CD14-positive monocyte (primary cell): ENCODE measurements at places on chromosomes 3 and 15. TPM values are rescaled to one million over a fixed set of nuclear protein-coding genes. Genes with fewer than 3 reads are reported as not detected.

Gene PLA2G4B
- polyA plus RNA-seq: 25.1 and 32.1 TPM in 2 replicates

Gene ECE2
- not detected for polyA plus RNA-seq

Gene WDR72
- polyA plus RNA-seq: not detected in 2 replicates

Gene C3orf20
- polyA plus RNA-seq: 0.05 and 0.11 TPM in 2 replicates

Gene SLC22A14
- 0.08 and 0.45 TPM in 2 replicates for polyA plus RNA-seq

Gene ARPIN
- polyA plus RNA-seq: 9.7 TPM

Gene PTX3
- polyA plus RNA-seq: 10.5 TPM

- peak; percentile 76 for DNase-seq
- peak overlapping the region; percentile 88 for H3K27ac ChIP-seq
- peak overlapping the region; percentile 29 for H3K4me3 ChIP-seq
These were observed 266.9 kb upstream of the STT3B start for GRCh38 chr3:31265646-31266428.

- no peaks in the 10 kb centered on the region for H3K4me1 ChIP-seq
- no peak overlapping the region for H3K4me3 ChIP-seq
- H3K27ac ChIP-seq: no peak overlapping the region
- DNase-seq: no peak
- H3K27me3 ChIP-seq: no peaks in the 10 kb centered on the region
- H3K36me3 ChIP-seq: no peaks in the 10 kb centered on the region
These were observed 89.9 kb downstream of the LRTM1 start for GRCh38 chr3:54837964-54838363.

GRCh38 chr15:42732095-42732827 is 4.7 kb downstream of the CDAN1 start:
- no peak for DNase-seq
- H3K4me3 ChIP-seq: no peak overlapping the region
- no peaks in the 10 kb centered on the region for H3K27me3 ChIP-seq
- H3K4me1 ChIP-seq: peaks cover 14% of the 10 kb centered on the region
- no peak overlapping the region for H3K27ac ChIP-seq
- peaks cover 71% of the 10 kb centered on the region for H3K36me3 ChIP-seq

DNA sequence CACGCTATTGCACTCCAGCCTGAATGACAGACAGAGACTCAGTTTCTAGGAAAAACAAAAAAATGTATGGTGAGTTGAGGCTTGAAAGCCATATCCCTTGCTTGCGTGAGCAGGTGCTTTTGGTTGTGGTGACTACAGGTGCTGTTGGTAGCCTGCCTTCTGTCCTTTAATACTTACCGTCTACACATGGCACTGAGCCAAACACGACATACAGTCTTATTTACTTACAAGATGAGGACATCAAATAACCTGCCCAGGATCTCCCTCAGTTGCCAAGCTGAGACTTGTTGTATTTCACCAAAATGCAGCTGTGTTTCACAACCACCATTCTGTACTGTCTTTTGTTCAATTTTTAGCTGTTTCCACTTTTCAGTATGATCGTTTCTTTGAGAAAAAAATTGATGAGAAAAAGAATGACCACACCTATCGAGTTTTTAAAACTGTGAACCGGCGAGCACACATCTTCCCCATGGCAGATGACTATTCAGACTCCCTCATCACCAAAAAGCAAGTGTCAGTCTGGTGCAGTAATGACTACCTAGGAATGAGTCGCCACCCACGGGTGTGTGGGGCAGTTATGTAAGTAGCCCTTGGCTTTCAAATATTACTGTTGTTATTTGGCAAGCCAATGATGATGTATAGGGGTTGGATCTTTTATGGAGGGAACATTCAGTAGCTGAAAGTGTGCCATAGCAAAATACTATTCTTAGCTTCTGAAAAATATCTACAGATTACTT is 6.5 kb downstream of the ALAS1 start:
- H3K27me3 ChIP-seq: no peaks in the 10 kb centered on the region
- peaks cover 58% of the 10 kb centered on the region for H3K36me3 ChIP-seq
- peak; percentile 49 for DNase-seq

- H3K27ac ChIP-seq: no peak overlapping the region
- DNase-seq: no peak
- no peaks in the 10 kb centered on the region for H3K27me3 ChIP-seq
- no peaks in the 10 kb centered on the region for H3K36me3 ChIP-seq
- no peak overlapping the region for H3K4me3 ChIP-seq
These were observed 15.6 kb downstream of the CPA3 start for GRCh38 chr3:148880681-148881080.

GRCh38 chr15:48794697-48795134 is 16.2 kb downstream of the CEP152 start:
- peaks cover 8% of the 10 kb centered on the region for H3K4me1 ChIP-seq
- H3K27ac ChIP-seq: peak overlapping the region; percentile 99
- H3K4me3 ChIP-seq: peak overlapping the region; percentile 37

DNA sequence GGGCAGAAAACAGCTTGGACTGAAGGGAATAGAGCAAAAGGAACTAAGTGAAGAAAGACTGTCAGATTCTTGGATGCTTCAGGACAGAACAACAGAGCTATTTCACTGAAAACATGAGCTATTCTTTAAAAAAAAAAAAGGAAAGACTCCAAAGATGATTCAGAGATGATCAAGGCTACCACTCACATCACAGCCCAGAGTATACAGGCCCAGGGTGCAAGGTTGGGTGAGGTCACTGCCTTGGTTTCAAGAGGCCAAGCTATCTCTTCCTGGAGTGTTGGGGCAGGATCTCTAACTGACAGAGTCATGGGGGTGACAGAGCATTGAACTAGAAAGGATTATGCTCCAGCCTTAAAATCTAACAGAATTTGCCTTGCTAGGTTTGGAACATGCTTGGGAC is 118.1 kb downstream of the AGBL1 start:
- H3K4me1 ChIP-seq: no peaks in the 10 kb centered on the region
- H3K27ac ChIP-seq: no peak overlapping the region
- H3K4me3 ChIP-seq: no peak overlapping the region
- H3K27me3 ChIP-seq: no peaks in the 10 kb centered on the region
- DNase-seq: no peak
- no peaks in the 10 kb centered on the region for H3K36me3 ChIP-seq

- peaks cover 10% of the 10 kb centered on the region for H3K4me1 ChIP-seq
- H3K27ac ChIP-seq: peak overlapping the region; percentile 34
- no peak overlapping the region for H3K4me3 ChIP-seq
- H3K36me3 ChIP-seq: peaks cover 4% of the 10 kb centered on the region
- DNase-seq: peak; percentile 25
These were observed 14.0 kb downstream of the UBE2E1 start for GRCh38 chr3:23819599-23820360.

DNA sequence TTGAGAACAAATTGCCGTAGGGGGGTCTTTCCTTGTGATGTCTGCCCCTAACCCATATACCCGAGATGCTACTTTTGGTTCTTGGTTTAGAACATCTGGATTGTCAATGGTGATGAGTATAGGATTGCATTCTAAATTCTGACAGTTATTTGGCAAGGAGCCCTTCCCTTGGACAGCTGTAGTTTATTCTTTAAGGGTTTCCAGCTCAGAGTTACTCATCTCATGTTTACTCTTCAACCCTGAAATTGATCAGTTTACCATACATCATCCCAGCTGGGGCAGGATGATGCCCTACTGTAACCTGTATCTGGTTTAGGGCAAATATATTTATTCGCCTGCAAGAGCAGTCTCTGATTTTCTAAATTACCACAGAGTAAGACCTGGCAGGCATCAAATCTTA is 85.7 kb upstream of the XCR1 start:
- no peak overlapping the region for H3K27ac ChIP-seq
- H3K27me3 ChIP-seq: no peaks in the 10 kb centered on the region
- DNase-seq: no peak
- H3K36me3 ChIP-seq: no peaks in the 10 kb centered on the region
- H3K4me3 ChIP-seq: no peak overlapping the region
- H3K4me1 ChIP-seq: peaks cover 91% of the 10 kb centered on the region

- no peak overlapping the region for H3K4me3 ChIP-seq
- H3K27me3 ChIP-seq: no peaks in the 10 kb centered on the region
- H3K36me3 ChIP-seq: no peaks in the 10 kb centered on the region
- no peaks in the 10 kb centered on the region for H3K4me1 ChIP-seq
- H3K27ac ChIP-seq: no peak overlapping the region
These were observed 248.5 kb downstream of the ZMAT3 start for GRCh38 chr3:178823150-178823549.

GRCh38 chr3:30476368-30477084 is 129.9 kb upstream of the TGFBR2 start:
- H3K4me1 ChIP-seq: peaks cover 61% of the 10 kb centered on the region
- peak overlapping the region; percentile 38 for H3K27ac ChIP-seq
- peak; percentile 55 for DNase-seq

- H3K4me3 ChIP-seq: no peak overlapping the region
- H3K27me3 ChIP-seq: no peaks in the 10 kb centered on the region
- no peak for DNase-seq
- no peaks in the 10 kb centered on the region for H3K4me1 ChIP-seq
- H3K36me3 ChIP-seq: no peaks in the 10 kb centered on the region
- no peak overlapping the region for H3K27ac ChIP-seq
These were observed 538.2 kb downstream of the NAALADL2 start for GRCh38 chr3:175397372-175397771.

DNA sequence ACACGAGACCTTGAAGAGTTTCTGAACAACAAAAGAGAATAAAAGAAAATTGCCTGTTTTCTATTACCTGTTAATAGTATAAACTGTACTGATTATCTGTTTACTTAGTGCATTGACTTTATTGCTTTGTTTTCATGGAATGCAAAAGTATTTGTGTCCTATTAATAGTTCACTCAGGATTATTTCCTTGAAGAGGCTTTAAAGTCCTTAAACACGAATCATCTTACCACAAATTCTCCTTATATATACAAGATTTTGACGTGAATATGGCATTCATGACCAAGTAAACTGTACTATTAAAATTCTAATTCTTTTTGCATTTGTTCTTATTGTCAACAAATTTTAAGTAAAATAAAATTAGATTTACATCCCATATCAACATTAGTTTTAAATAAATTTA is 513.0 kb downstream of the NTRK3 start:
- no peak for DNase-seq
- H3K27ac ChIP-seq: no peak overlapping the region
- no peaks in the 10 kb centered on the region for H3K36me3 ChIP-seq
- H3K27me3 ChIP-seq: no peaks in the 10 kb centered on the region
- no peak overlapping the region for H3K4me3 ChIP-seq

DNA sequence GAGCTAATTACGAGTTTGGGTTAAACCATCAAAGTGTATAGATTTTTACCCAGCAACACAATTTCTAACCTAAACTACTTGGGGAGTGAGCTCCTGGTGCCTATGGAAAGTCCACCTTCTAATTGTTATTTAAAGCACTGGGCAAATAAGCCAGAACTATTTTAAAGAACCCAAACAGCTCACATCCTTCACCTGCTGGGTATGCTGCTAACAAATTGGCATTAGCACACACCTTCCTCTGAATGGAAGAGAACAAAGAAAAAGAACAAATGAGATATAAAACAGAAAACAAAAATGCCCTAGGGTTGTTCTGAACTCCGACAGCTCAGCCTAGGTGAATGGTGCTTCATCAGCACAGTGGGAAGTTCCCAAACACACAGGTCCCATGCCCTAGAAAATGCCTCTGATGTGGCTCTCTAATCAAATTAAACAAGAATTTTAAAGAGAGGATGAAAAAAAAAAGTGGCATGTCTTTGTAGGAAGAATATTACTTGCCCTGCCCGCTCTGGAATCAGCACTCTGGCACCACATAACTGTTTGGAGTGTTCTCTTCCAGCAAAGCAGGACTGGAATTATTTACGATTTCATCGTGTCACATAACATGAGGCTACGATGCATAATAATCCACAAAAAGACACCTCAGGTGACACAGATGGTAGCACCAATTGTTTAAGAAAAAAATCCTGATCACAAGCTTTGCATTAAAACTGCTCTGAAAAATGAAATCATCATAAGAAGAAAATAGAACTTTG is 334.4 kb downstream of the GBE1 start:
- H3K27ac ChIP-seq: no peak overlapping the region
- H3K36me3 ChIP-seq: no peaks in the 10 kb centered on the region
- no peaks in the 10 kb centered on the region for H3K27me3 ChIP-seq
- H3K4me1 ChIP-seq: no peaks in the 10 kb centered on the region
- DNase-seq: no peak

- H3K4me1 ChIP-seq: no peaks in the 10 kb centered on the region
- no peaks in the 10 kb centered on the region for H3K36me3 ChIP-seq
- no peak for DNase-seq
- H3K27ac ChIP-seq: no peak overlapping the region
- H3K4me3 ChIP-seq: no peak overlapping the region
These were observed 84.6 kb downstream of the MESD start for GRCh38 chr15:80904998-80905397.

- no peak for DNase-seq
- peaks cover 19% of the 10 kb centered on the region for H3K36me3 ChIP-seq
- no peak overlapping the region for H3K4me3 ChIP-seq
- H3K4me1 ChIP-seq: no peaks in the 10 kb centered on the region
- H3K27me3 ChIP-seq: no peaks in the 10 kb centered on the region
These were observed 24.8 kb downstream of the TPM1 start for GRCh38 chr15:63067306-63067705.

GRCh38 chr3:17852217-17852616 is 109.8 kb upstream of the TBC1D5 start:
- no peaks in the 10 kb centered on the region for H3K4me1 ChIP-seq
- no peaks in the 10 kb centered on the region for H3K36me3 ChIP-seq
- no peaks in the 10 kb centered on the region for H3K27me3 ChIP-seq
- H3K4me3 ChIP-seq: no peak overlapping the region

DNA sequence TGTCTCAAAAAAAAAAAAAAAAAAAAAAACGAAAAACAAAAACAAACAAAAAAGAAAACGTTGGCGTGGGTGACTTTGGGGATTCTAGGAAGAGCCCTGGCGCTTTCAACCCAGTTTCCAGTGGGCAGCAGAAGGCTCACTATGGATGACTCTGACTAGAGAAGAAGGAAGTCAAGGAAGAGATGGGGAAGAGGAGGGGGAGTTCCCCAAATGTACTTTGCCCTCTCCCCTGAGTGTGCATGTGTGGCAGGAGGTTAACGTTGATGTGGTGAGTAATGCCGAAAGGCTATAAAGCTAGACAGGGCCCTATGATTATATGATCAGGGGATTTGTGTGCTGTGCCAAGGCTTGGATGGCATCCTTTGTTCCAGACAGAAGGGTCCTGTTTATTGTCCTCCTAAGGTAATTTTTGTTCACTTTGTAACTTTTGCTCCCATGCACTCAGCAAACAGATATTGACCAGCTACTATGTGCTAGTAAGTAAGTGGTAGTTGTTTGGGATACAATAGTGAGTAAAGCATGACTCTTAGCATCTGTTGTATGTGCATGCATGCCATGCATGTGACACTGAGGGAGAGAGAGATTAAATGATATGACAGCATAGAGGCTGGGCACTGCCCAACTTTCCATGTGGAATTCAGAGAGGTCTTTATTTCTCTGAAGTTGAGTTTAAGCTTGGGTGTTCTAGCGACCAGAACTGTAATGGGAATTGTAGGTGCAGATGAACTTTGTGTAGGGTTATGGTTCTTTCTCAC is 750 bp upstream of the HHLA2 start:
- peaks cover 44% of the 10 kb centered on the region for H3K4me1 ChIP-seq
- no peaks in the 10 kb centered on the region for H3K36me3 ChIP-seq
- H3K27ac ChIP-seq: peak overlapping the region; percentile 39
- no peak overlapping the region for H3K4me3 ChIP-seq
- DNase-seq: peak; percentile 60
